Cortex of kidney (tissue), 1 donor: ENCODE measurements at places on chromosomes 13 and 19.

DNA sequence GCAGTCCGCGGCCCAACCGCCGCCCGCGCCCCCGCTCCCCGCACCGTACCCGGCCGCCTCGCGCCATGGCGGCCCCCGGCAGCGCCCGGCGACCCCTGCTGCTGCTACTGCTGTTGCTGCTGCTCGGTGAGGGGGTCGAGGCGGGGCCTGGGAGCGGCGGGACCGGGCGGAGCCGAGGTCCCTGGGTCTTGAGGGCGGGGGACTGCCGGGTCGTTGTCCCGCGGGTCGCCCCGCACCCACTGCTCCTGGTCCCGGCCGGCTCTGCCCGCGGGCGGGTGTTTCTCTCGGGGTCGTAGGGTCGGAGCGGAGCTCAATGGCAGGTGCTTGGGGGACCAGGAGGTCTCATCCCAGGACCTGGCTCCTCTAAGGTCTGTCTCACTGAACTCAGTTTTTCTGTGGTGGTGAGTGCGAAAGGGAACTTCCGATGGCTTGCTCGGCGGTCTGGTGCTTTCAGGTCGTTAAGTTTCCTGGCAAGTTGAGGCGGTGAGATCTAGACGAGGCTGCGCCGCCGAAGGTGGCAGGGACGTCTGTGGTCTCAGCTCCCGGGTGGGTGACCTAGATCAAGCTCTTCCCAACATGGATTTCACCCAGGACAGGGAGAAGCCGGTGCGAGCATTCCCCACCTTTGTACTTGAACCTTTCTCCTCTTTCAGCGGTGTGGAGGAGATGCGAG, 467 bp downstream of the LAMP1 start:
- DNase-seq = no peak

- no peak for DNase-seq
Measured at GRCh38 chr19:10756791-10757190, 38.9 kb downstream of the DNM2 start.

- no peak for DNase-seq
Measured at GRCh38 chr19:50498219-50499056, 12.6 kb downstream of the JOSD2 start.

DNA sequence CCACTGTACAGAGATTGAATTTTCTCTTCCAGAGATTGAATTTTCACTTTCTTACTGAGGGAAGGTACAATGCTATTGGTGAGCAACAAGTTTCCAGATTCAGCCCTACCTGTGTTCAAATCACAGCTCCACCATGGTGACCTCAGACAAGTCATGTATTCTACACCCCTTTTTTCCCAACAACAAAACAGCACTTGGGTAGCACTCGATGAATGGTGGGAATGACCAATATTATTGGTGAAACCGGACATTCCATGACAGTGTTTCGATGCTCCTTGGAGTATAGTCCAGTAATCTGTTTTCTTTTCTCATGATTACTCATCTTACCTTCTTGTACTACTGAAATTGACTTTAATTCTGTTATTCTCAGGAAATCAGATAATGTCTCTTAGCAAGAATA, 266.2 kb upstream of the SOX21 start:
- no peak for DNase-seq

DNA sequence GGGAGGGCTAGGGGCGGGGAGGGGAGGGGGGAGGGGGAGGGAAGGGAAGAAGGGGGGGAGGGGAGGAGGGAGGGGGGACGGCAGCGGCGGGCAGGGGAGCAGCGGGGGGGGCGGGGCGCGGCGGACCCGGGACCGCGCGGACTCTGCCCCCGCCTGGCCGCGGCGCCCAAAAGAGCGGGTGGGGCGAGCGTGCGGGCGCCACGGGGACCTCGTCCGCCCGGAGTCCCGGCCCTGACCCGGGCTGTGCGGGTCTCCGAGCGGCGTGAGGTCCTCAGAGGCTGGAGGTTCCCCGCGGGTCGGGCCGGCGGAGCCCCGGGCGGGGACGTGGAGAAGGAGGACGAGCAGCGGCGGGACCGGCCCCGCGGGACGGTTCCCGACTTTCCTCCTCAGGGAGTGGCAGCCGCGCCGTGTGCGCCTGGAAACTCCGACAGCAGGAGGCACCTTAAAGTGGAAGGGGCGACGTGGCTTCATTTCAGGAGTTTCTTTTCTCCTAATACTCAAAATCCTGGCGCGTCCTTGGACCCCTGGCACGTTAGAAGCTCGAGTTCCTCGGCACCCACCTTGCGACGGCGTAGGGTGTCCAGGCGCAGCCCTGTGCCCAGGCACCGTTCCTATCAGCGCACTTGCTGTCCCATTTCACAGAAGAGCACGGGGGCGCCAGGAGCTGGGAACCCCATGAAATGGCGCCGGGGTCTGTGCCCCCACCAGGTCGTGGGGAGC, 518 bp upstream of the PLPP2 start:
- no peak for DNase-seq

DNA sequence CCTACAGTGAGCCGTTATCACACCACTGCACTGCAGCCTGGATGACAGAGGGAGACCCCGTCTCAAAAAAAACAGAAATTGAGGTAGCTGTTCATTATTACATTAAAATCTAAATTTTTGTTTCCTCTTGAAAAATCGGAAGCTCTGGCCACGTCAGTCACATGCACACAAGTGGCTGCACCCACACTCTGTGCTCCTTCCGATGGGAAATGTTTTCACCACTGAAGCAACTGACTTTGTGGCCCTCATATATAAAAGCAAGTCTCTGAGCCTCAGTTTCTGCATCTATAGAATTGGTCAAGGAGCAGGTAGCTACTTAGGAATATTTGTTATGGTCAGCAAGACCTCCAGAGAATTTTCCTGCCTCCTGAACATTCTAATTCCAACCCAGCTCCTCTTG, 4.5 kb downstream of the LRRC25 start:
- DNase-seq = no peak

GRCh38 chr19:14072535-14073260, at the start of gene MISP3:
TSS of gene MISP3 (plus strand) at chr19:14072786. CDS start at chr19:14073310, 524 bp downstream.
- DNase-seq = no peak

GRCh38 chr19:6268382-6268771, 11.4 kb downstream of the MLLT1 start:
- DNase-seq = no peak
